Activated CD8-positive, alpha-beta memory T cell treated with anti-CD3 and anti-CD28 coated beads for 1 hour (primary cell): ENCODE measurements at places on chromosomes 16 and 17.

GRCh38 chr17:27586203-27586721 lies 44.7 kb upstream of the LGALS9 start:
- no peak for DNase-seq

- no peak for DNase-seq
These were observed 31.8 kb downstream of the NSRP1 start for GRCh38 chr17:30148376-30148775.

DNA sequence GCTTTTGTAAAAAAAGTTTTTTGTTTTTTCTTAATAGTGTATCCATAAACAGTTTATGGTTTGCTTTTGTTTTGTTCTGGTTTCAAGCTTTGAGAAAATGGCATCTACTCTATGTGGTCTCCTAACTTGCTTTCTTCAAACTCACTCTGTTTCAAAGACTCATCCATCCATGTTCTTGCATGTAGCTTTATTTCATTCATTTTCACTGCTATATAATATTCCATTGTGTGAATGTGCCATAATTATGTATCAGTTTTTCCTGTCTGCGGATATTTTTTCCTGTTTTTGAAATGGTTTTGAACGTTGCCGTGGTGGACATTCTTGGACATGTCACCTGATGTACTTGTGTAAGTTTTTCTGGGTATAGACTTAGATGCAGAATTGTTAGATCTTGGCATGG lies 39.1 kb downstream of the MGAT5B start:
- no peak for DNase-seq

DNA sequence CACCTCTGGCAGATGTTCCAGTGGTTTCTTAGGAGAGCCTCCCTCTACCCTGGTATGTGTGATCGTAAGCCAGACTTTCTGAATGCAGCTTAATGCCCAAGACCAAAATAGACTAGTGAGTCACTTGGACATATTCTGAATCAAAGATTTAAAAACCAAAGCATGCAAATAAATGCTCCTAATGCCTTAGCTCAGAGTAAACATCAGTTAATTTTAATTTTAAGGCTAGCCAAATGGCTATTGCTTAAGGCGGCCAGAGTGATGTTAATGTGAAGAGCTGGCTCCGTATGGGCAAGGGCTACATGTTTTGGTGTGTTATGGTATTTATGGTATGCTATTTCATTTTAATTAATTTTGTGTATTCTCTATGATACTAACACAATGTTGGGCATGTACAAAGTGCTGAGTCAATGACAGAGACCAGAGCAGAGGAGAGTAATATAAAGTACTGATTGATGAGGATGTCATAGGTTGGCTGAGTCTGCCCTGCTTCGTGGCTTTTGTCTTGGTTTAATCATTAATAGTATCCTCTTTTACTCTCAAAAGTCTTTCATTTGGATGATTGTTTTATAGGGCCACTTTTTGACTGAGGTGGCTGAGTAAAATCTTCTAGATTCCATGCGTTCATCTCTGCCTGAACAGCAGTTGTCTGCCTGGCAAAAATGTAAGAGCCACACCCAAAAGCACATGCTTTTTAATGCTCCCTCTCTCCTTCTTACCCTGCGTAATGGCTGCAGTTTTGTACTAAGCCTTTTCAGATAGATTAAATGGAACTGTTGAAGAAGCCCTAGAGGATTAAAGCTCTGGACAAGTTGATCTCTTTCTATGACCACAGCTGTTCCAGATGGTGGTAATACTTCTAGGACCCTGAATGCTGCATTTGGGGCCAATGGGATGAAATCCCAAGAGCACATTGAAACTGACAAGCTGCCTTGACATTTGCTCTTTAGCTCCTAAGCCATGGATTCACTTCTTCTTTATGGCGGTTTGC lies 59.6 kb downstream of the MAP2K6 start:
- no peak for DNase-seq

DNA sequence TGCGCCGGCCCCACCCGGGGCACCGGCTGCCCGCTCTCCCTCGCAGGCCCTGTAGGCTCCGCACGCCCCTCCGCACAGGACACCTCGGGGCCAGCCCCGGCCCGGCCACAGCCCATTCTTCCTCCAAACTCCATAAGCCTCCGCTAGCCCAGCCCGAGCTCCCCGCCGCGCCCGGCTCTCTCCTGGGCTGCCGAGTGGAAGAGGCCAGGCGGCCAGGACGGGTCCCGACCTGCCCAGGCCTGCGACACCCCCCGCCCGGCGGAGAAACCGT lies 397 bp downstream of the NCOR1 start:
- DNase-seq = peak; percentile 10

GRCh38 chr17:538181-538973 lies 176.3 kb downstream of the VPS53 start:
- no peak for DNase-seq

DNA sequence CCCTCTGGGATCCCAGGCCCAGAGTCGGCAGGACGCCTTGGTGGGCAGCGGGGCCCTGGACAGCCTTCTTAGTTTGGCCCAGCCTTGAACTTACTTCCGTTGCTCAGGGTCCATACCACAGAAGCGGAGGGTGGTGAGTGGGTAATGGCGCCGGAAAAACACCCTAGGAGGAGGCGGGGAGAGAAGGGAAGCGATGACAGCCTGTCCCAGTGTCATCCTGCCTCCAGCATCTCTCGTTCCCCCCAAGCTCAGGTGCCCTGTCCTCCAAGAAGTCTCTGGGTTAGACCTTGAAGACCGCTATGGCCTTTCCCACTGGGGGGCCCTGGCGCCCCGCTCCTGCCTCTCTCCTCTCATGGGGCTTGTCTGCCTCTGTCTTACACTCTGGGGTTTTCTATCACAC lies 22.9 kb downstream of the TNS4 start:
- no peak for DNase-seq

DNA sequence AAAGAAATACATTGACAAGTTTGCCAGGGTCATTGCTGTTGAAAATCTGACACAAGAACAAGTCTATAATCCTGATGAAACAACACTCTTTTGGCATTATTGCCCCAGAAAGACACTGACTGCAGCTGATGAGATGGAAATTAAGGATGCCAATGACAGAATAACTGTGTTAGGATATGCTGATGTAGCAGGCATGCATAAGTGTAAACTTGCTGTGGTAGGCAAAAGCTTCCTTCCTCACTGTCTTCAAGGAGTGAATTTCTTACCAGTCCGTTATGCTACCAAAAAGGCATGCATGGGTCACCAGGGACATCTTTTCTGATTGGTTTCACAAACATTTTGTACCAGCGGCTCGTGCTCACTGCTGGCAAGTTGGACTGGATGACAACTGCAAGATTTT lies 10.5 kb downstream of the GDPD1 start:
- DNase-seq = no peak

GRCh38 chr16:57235128-57236021 lies 9.7 kb upstream of the ARL2BP start:
- no peak for DNase-seq

DNA sequence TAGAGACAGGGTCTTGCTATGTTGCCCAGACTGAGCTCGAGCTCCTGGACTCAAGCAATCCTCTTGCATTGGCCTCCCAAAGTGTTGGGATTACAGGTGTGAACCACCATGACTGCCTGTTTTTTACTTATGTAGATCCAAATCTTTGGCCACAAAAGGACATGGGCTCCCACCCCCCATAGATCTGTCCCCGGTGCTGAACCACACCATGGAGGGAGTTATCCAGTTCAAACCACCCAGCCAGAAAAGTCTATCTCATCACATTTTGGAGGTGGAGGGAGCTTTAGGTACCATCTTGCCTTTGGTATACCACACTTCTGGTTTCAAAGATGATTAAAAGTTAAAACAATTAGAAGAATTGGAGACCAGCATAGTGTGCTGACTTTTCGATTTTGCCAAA lies 26.2 kb downstream of the SHISA9 start:
- no peak for DNase-seq

GRCh38 chr16:19148189-19148588 lies 19.9 kb upstream of the SYT17 start:
- DNase-seq = no peak

DNA sequence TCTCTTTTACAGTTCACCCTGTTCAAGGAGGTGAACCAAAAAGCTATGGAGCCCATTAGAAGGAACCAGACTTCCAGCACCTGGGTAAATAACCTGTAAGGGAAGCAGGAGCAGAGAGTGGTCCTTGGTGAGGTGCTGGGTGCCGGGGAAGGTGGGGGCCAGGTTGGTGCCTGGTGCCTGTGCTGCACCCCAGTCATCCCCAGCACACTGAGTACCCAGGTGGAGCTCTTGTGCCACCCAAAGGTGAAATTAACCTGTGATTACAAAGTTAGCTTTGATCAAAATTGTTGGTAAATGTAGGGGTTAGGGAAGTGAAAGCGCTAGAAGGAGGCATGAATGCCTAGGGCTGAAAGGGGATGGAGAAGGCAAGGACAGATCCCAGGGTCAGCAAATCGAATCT lies 58.6 kb downstream of the CDRT4 start:
- no peak for DNase-seq

DNA sequence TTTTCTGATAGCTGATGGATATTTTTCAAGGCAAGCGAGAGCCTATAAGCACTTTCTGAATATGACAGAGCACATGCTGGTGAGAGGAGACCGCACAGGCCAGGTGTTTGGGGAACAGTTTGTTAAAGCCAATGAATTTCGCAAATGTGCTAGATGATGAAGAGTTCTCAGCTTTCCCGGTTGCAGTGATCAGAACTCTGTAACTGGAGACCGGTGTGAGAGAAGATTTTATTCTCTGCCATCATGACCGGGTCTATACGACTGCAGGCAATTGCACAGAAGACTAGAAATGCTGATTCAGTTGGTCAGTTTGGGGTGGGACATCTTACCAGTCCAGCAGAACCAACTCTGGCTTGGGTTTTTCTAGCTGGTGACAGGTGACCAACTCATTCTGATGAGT lies 25.4 kb downstream of the SMTNL2 start:
- no peak for DNase-seq

DNA sequence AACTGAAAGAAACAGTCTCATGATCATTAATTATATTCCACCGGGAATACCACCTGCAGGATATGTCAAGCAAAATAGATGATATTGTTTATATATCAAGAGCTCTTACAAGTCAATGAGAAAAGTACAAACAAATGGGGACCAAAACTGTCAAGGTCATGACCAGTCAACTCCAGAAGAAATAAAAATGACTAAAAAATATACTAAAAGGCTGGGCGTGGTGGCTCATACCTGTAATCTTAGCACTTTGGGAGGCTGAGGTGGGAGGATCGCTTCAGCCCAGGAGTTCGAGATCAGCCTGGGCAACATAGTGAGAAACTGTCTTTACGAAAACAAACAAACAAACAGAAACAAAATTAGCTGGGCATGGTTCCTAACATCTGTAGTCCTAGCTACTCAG lies 49.8 kb upstream of the SCNN1B start:
- DNase-seq = no peak

GRCh38 chr16:11310634-11310977 lies 29.5 kb upstream of the PRM1 start:
- DNase-seq = no peak

DNA sequence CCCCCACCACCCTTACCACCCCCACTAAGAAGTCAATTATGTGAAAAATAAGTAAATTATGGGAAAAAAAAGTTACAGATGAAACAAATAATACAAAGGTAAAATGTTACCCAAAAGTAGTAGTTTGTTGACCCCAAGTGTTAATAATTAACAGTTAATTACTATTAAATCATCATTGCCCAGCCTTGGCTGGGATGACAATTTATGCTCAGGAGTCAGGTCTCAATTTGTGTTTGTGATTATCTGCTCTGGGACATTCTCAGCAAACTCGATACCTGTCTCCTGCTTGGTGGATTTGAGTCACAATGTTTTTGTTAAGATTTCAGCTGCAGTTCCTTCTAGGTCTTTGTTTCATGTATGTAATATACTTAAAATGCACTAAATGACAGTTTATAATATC lies 172.3 kb upstream of the IRX3 start:
- no peak for DNase-seq

DNA sequence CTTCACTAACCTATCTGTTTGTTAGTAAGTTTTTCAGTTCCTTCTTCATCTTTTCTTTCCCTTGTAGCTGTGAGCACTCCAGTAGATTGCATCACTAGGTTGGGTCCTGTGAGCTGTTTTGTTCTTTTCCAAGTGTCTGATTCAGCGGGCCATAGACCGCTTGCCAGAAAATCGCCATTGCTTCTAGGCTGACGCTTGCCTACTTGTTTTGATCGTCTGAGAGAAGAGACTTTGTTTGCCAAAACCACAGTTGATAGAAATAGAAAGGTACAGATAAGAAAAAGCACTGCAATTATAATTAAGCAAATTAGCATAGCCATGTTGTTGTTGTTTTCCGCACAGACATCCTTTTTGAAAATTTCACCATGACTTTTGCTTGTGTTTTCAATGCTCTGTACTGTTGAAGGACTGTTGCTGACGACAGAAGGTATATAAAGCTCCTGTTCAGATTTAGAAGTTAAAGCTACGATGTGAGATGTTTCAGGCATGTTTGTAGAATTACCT lies 3.1 kb downstream of the EVI2A start:
- peak; percentile 30 for DNase-seq

GRCh38 chr16:19879241-19879792 lies 5.3 kb downstream of the GPRC5B start:
- DNase-seq = no peak

- DNase-seq = no peak
These were observed 3.0 kb upstream of the BCAR1 start for GRCh38 chr16:75254359-75254837.

GRCh38 chr16:4314532-4315185 lies 1.2 kb upstream of the GLIS2 start:
- no peak for DNase-seq

DNA sequence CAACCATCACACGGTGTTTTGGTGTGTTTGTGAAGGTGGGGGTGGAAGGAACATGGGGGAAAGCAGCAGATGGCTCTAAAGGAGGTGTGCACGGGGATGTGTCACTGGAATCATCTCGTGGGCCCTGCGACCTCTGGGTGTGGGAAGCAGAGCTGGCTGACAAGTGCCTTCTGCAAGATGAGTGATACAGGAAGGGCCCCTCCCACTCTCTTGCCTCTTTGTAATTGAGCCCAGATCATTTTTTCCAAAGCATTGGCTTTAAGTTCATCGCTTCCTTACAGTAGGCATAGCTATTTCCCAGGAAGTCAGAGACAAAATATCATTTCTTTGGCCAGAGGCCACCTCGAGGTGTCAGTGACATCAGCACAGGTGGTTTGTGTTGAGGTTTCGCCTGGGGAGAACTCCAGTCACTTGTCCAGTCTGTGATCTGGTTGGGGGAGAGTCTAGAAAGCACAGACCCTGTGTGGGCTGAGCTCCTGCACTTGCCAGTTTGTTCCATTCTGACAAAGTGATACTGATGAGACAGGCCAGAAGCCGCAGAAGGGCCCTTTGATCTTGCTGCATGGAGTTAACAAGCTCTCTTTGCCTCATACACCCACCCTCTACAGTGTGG lies 20.6 kb upstream of the SNTB2 start:
- no peak for DNase-seq

GRCh38 chr17:48011405-48012150 lies 26.0 kb downstream of the COPZ2 start:
- DNase-seq = no peak
